Mammary epithelial cell (primary cell): ENCODE measurements at places on chromosomes 2 and 18.

DNA sequence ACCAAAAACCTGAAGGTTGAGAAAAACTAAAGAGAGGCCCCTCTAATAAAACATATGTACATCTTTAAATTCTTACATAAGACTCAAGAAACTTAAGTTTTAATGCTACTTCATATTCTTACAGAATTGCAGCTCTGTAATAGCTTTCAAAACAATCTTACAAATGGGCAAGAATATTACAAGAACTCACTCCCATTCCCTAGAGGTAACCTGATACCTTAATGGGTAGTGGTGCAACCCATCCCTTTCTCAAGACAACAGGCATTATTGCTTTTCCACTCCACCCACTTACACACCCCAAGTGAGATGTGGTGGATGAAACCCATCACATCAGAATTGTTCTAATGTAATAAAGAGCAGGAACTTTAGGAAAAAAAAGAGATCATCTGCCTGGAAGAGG, 103.7 kb downstream of the RBMS1 start:
- DNase-seq = peak; percentile 61

GRCh38 chr18:39191931-39192330, 1626.3 kb upstream of the CELF4 start:
- no peak for DNase-seq

GRCh38 chr2:108629417-108629816, 89.9 kb upstream of the RANBP2 start:
- DNase-seq = no peak

DNA sequence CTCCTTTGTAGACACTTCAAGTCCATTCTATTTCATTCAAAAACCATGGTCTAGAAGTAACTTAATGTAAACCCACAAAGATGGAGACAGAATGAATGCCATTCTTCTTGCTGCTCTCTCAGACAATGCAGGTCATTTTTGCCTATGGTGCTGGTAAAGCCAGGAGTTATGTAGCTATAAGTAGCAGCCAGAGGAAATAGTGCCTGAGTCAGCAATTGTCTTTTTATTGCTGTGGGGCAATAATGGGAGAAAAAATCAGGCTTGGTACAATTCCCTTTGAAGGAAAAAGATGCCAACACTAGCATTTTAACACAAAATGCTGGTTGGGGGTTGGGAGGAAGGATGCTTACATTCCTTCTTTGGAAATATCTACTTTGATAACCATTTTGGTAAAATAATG, 43.5 kb downstream of the SCN1A start:
- DNase-seq = no peak

GRCh38 chr18:54125429-54125828, 99.0 kb downstream of the MBD2 start:
- DNase-seq = no peak

- DNase-seq = peak; percentile 16
Measured at GRCh38 chr2:9430316-9431293, 7.2 kb downstream of the CPSF3 start.

- peak; percentile 72 for DNase-seq
Measured at GRCh38 chr2:219001577-219002394, 8.6 kb upstream of the CRYBA2 start.

- no peak for DNase-seq
Measured at GRCh38 chr18:11963991-11964484, 17.3 kb upstream of the IMPA2 start.

- DNase-seq = peak; percentile 6
Measured at GRCh38 chr2:222358876-222359275, 60.1 kb upstream of the PAX3 start.

DNA sequence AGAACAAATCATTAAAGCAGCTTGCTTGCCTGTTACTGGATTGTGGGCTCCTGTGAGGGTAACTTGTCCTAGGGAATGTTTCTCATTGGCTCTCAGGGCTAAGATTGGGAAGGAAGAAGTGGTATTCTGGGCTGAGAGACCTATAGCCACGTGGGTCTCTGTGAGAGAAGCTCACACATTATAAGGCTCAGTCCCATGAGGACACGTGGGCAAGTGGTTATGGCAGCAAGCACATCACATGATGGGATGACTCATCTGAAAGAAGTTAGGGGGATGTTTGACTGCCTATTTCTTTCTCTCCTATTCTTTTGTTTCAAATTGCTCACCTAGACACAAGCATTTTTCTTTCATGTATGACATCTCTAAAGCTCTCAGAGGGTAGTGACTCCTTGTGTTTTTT, 418.0 kb upstream of the ST6GAL2 start:
- no peak for DNase-seq

DNA sequence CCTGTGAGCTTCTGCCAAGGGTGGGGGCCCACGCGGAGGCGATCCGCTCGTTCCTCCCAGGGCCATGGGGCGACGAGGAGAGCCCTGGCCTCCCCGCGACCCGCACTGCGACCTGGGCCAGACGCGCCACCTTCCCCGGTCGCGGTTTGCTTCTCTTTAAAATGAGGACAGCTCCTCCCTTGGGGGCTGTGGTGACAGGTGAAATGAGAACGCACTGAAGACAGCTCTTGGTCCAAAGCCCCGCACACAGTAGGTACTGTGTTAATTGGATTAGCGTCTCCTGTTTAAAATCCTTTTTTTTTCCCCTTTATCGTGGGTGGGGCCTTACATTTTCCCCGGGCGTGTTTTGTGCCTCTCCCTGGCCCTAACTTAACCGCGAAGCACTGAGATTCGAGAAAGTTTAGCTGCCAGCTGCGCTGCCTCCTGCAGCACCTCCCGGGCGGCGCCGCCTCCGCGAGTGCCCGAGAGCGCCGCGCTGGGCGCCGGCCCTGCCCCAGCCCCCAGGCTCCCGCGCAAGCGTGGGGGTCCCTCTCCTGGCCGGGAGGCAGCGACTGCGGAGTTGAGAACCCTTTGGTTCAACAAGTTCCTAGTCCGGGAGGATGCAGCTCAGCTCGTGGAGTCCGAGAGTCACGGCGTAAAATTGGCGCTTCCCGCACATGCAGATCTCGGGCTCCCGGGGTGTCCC, 1.1 kb downstream of the HPCAL1 start:
- DNase-seq = peak; percentile 47

DNA sequence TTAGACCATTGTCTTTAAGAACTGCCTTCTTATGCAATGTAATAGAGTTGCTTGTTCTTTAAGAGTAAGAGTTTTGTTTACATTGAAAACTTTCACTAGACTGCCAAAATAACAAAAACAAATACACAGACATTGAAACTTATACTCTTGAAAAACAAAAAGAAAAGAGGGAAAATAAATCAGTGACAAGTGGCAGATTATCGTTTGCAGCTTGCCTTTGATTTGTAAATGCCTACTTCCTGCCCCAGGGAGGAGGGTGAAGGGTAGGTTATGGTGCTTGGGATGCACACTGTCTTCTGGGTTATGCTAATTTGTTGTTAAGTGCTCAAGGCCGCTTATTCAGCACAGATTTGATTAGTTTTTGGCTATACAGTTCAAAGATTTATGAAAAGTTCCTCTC, 198.7 kb downstream of the TGIF1 start:
- DNase-seq = no peak

DNA sequence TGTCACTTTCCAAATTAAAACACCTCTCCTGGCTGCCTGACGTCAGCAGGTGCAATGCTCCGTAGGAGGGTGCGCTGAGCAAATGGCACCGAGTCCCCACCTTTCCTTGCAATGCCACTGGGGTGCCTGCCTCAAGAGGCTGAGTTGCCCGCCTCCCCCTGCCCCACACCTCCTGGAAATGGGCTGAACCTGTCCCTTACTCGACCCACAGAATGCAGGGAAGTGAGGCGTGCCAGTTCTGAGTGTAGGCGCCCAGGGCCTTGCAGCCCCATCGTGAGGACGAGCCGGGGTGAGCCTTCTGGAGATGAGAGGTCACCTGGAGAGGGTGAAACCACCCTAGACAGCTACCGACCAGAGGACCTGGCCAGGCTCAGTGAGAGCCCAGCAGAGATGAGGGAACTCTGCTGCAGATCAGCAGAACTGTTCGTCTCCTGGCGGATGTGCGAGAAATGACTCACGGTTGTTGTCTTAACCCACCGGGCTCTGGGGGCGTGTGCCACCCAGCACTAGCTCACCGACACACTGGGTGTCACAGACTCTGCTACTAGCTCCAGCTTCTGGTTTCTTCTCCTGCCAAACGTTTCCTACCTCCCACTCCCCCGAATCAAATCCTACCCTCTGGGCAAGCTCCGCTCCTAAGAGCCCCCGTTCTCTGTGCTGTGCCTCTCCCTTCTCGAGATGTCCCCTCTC, 168.7 kb upstream of the HDAC4 start:
- no peak for DNase-seq

DNA sequence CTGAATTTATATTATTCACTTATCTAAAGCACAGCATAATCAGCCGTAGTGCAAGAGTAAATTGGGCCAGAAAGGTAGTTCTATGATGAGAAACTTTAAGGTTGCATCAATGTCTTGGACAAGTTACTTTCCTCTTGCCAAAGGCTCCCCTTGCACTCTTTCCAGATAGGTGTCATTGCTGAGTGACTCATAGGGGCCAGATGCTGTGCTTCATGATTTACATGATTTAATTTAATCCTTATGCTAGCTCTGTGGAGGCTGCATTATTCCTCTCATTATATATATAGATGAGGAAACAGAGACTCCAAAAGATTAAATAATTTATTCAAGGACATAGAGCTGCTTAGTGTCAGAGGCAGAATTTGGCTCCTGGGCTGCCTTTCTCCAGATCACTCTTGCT, 5.0 kb downstream of the CFAP221 start:
- DNase-seq = peak; percentile 23

- DNase-seq = peak; percentile 46
Measured at GRCh38 chr2:174436351-174436750, 40.8 kb downstream of the SCRN3 start.

GRCh38 chr2:24824966-24825882, 32.0 kb downstream of the CENPO start:
- no peak for DNase-seq

- no peak for DNase-seq
Measured at GRCh38 chr18:55811925-55812324, 223.9 kb upstream of the TCF4 start.

GRCh38 chr2:108253106-108253505, 13.3 kb downstream of the SULT1C3 start:
- no peak for DNase-seq

DNA sequence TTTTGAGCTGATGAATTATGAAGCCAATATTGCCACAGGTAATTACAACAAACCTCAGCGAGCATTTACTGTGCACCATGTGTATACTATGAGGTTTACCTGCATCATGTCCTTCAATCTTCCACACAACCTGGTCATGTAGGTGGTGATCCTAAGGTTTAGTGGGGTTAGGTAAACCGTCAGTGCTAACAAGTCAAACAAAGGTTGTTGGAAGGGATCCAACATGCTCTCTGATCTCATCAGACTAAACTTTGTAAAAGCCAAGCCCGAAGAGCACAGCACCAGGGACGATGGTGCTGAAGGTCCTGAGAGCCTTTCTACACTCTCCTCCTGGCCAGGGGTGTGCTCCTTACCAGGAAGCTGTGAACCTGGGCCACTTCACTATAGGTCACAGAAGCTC, 29.4 kb downstream of the SH3YL1 start:
- no peak for DNase-seq

GRCh38 chr2:28419003-28419402, 26.3 kb downstream of the FOSL2 start:
- DNase-seq = no peak

GRCh38 chr2:12896318-12896982, 179.7 kb downstream of the TRIB2 start:
- DNase-seq = no peak

- no peak for DNase-seq
Measured at GRCh38 chr18:23587220-23587642, 925 bp upstream of the NPC1 start.

DNA sequence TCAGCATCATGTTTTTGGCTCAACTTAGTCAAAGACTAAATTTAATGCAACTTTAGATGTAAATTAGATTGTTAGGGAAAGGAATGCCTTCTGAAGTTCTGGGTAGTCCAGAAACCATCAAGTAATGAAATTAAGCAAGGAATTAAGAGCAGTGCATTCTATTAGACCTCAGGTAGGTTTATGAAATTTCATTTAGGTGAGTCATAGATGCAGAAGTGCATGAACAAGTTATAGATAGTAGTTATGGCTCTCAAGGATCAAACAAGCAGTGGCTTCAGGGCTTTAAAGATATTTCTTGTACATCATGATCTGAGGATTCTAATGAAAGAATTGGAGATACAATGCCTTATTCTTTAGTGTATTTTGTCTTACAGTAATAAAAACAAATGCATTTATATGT, 25.4 kb upstream of the SPOPL start:
- DNase-seq = peak; percentile 32

- no peak for DNase-seq
Measured at GRCh38 chr2:30417253-30417652, 29.8 kb upstream of the LCLAT1 start.

DNA sequence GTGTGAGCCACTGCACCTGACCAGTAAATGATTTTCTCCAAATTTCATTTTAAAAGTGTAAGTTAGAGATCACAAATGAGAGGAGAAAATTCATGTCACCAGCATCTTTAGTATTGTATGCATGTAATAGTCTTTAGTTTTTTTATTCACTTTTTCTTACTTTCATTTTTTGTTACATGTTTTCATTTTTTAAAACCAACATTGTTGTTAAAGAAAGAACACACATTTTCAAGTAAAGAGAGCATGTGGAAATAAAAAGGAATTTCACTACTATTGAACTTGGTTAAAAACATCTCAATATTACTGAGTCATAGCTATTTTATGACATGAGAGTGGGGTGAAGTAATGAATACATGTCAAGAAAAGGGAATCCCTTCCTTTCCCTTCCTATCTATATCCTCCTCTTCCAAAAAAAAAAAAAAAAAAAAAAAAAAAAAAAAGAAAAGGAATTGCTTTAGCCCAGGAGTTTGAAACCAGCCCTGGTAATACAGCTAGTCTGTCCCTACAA, 29.1 kb upstream of the PMAIP1 start:
- no peak for DNase-seq

DNA sequence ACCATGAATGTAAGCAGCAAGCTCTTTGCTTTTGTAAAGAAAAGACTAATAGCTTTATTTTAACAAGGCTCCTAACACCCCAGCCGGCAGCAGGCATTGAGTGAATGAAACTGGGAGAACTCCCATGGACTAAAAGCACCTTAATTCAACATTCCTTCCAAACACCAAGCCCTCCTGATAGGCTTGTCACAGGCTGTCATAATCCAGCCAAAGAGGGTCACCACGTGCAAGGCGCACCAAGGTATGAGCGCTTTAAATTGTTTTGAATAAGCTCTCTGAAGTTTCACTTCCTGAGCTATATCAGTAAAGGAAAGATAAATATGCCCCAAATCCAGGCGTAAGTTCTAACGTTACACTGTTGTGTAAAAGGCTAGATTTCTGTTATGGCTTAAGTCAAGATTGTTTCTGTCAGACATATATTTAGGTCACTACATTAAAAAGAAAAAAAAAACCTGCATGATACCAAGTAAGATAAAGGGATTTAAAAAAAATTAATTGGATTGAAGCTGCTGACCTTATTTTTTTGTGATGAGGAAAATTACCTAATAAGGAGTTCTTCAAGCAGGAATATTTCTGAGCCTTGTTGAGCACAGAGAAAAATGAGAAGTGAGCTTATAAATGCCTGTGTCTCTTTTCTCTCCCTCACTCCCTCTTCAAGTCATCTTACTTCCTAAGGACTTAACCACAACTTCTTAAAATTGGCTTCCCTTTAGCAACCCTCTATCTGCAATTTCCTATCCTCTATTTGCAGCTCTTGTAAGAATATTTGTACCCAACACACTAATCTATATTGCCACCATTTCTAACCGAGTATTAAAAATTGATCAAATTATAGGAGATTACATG, 136.1 kb upstream of the NRP2 start:
- no peak for DNase-seq

- peak; percentile 23 for DNase-seq
Measured at GRCh38 chr2:238096311-238097011, 3.7 kb upstream of the ESPNL start.

GRCh38 chr2:220789961-220790360, 782.1 kb downstream of the EPHA4 start:
- peak; percentile 67 for DNase-seq
